ENCODE measurements at places on chromosomes 6 and 20.
A peak's percentile ranks its signal among the peaks of the same experiment; 100 is the strongest.

GRCh38 chr6:75624335-75624734, 22.7 kb downstream of the SENP6 start:
- DNase-seq: no peak

DNA sequence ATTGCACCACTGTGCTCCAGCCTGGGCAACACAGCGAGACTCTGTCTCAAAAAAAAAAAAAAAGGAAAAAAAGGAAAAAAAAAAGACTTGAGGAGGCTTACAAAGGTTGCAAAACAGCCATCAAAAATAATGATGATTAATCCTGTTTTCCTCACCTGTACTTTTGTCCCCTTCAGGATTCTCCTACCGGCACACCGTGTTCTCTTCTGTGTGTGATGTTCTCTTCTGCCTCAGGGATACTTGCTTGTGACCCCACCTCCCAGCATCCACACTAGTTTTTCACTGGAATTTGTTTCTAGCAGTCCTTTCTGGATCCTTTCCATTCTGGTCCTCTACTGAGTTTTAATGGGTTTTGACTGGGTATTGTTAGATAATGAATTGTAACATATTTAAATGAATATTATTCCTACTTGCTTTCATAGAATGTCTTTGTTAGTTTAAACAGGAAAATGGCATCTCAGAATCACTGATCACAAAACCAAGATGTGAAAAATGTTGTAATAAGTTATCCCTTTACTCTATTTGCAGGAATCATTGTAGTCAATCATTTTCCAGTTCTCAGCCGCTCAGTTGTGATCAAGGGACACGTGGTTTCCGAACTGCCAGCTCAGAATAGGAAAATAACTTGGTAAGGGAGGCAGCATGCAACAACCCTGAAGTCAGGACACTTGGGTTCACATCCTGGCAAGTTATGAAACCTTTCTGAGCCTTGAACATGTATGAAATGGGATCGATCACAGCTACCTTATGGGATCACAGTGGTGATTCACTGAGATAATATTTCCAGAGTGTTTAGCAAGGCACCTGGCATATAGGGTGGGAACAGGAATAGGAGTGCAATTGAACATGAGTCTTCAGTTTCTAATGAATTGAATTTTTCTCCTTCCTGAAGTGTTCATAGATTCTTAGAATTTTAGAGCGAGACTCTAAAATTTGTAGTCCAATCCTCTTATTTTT, 8.5 kb downstream of the C6orf89 start:
- DNase-seq: no peak

GRCh38 chr20:34701405-34702085, 2.6 kb upstream of the TP53INP2 start:
- DNase-seq: no peak

DNA sequence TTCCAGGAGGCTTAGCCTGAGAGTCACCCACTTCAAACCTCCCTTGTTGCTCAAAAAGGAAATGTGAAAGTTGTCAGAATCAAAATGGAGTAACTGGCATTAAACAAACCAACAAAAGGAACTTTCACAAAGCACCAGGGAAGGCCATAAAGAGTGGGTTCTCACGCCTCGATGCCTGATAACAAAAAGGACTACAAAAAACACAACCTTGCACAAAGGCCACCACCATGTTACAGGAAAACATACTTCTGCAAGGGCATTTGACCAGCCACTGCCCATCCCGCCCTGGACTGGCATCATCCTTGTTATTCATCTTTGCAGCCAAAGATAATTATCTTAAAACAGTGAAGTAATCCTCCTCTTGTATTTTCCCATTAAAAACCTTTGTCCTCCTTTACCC, 34.8 kb downstream of the RNASET2 start:
- no peak for DNase-seq

DNA sequence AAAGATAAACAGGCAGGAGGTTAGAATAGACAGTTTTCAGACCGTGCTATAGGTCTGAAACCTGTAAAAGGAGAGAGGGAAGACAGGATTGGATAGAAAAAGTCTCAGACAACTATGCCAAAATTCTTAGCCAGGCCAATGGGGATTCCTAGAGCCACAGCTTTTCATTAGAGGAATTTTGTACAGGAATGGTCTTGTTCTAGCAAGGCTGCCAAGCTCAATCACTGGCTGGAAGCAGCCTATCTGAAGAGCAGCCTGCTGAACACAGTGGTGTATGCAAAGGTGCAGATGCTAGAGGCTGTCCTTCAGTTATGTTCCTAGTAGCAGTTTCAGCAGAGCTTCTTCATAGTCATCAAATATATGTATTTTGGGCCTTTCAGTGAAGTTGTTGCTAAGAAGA, 313.1 kb downstream of the GRIK2 start:
- no peak for DNase-seq

GRCh38 chr6:167764713-167765479, 61.8 kb upstream of the AFDN start:
- DNase-seq: no peak

DNA sequence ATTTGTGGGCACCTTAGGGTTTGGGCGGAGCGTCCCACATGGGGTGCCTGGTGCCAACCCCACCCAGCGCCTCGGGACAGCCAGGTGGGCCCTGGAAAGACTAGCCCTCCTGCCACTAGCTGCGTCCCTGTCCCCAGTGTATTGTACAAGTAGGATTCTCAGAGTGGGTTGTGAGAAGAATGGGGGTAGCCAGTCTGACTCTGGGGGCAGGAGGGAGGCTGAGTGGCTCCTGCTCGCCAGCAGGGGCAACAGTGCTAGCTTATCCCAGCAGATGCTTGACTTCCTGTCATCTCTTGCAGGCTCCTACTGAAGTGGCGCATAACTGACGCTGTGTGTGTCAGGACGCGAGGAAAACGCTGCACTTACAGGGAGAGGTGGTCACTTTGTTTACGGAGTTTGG, 9.3 kb downstream of the PSMA7 start:
- peak; percentile 33 for DNase-seq

- DNase-seq: no peak
Observed at GRCh38 chr6:25280344-25281074, 1.3 kb downstream of the CARMIL1 start.

- no peak for DNase-seq
Observed at GRCh38 chr20:48763216-48763914, 64.4 kb downstream of the PREX1 start.

- DNase-seq: no peak
Observed at GRCh38 chr6:29702519-29703103, 20.6 kb upstream of the HLA-F start.

- no peak for DNase-seq
Observed at GRCh38 chr6:25202504-25202903, 76.7 kb upstream of the CARMIL1 start.

GRCh38 chr6:142313284-142313683, 11.5 kb downstream of the ADGRG6 start:
- DNase-seq: no peak

DNA sequence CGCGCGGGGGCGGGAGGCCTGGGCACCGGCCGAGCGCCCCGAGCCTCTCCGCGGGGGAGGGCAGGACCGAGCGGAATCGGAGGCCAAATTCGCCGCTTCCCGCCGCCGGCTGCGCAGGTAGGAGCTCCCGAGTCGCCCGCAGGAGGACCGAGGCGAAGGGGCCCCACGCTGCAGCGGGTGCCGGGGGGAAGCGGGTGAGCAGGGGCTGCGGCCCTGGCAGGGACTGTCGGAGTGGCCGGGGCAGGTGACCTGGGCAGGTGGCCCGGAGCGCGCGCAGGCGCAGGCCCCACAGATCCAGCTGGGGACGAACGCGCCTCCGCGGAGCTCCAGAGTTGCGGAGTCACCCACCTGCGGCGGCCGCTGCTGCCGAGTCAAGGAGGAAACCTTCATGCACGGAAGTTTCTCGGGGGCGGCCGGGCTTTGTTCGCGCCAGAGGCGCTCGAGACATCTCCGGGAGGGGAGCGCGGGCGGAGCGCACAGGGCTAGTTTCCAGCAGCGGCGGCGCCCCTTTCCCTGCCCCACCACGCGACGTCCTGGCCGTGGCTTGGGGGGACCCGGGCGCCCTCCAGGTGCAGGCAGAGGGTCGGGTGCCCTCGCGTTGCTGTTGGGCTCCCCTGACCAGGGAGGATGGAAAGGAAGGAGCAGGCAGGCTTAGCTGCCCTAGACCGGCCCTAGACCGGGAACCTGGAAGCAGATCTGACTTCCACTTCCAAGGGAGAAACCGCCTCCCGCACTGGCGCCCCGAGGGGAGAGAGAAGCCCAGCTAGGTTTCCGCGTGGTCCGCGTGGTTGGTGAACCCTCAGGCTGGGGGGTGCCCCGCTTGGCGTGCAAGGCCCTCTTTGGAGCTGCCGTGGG, 590 bp downstream of the SLCO4A1 start:
- DNase-seq: peak; percentile 7

GRCh38 chr6:33923857-33924514, 120.2 kb upstream of the MLN start:
- peak; percentile 70 for DNase-seq

GRCh38 chr6:28258877-28259777, at the start of gene NKAPL:
Gene NKAPL (plus strand): TSS chr6:28259297. CDS start chr6:28259372, 75 bp downstream.
- no peak for DNase-seq

GRCh38 chr6:44699851-44700250, 312.3 kb downstream of the CDC5L start:
- DNase-seq: no peak

DNA sequence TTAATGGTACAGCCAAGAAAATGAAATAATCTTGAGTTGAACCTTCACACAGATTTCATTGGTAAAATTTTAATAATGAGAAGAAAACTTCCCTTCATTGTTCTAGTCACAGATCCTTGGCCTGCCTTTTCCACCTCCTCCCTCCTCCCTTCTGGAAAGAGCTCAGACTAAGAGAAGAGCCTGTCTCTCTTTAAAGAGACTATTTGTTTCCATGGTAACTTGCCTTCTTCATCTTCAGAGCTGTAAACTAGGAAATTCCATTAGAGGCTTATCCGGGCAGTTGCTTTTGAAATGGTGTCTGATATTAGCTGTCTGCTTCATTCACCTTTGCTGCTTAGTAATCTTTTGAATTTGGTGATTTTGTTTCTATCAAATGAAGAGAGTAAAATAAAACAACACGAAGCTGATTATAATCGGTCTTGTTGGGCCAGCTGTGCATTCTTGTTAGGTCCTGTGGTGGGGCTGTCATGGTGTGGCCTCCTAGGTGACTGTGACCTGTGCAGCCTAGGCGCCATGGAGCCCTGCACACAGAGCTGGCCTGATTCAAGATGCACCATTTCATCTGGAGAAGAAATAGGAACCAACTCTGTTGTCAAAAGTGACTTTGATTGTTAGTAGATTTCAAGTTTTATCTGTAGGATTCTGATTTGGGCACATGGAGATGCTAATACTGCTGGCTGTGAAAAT, 96.7 kb downstream of the MAP3K7 start:
- no peak for DNase-seq

DNA sequence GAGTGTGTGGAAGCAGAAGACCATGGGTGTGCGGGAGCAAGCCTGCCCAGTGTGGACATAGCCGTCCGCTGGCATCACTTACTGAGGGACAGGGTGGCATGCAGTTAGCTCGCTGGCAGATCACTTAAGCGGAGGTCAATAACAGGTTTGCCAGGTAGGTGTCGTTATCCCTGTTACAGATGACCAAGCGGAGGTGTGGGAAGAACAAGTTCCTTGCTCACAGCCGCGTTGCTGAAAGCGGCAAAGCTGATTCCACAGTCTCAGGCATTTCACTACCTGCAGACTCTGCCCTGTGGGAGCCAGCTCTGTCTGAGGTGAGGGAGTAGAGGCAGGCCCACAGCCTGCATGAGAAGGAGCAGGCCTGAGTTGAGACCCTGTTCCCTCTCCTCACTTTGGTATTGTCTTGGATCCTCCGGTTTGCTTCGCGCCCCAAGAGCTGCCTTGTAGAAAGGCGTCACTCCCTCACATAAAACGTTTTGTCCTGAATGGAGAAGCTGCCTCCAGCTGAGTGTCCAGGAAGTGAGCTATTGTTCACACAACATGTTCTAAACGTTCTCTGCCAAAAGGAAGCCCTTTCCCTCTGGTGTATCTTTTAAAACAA, 96.9 kb downstream of the TCP11 start:
- no peak for DNase-seq

GRCh38 chr6:36384095-36384494, 3.4 kb downstream of the ETV7 start:
- DNase-seq: no peak

Data from Jurkat, Clone E6-1 (cell line).